Fibroblast of lung (primary cell): ENCODE measurements at places on chromosomes 2 and 18. TPM values are rescaled to one million over a fixed set of nuclear protein-coding genes. Genes with fewer than 3 reads are reported as not detected.

MREG gene
- total RNA-seq = 1.8 and 3.5 TPM in 2 replicates

CYTIP gene
- total RNA-seq = not detected in 2 replicates

TBR1 gene
- total RNA-seq = not detected in 2 replicates

CROCC2 gene
- total RNA-seq = 0.33 and 0.51 TPM in 2 replicates

TMEM17 gene
- total RNA-seq = 1.3 and 2.5 TPM in 2 replicates

GRCh38 chr2:163626208-163626607 is 109.6 kb downstream of the FIGN start:
- no peak for DNase-seq

DNA sequence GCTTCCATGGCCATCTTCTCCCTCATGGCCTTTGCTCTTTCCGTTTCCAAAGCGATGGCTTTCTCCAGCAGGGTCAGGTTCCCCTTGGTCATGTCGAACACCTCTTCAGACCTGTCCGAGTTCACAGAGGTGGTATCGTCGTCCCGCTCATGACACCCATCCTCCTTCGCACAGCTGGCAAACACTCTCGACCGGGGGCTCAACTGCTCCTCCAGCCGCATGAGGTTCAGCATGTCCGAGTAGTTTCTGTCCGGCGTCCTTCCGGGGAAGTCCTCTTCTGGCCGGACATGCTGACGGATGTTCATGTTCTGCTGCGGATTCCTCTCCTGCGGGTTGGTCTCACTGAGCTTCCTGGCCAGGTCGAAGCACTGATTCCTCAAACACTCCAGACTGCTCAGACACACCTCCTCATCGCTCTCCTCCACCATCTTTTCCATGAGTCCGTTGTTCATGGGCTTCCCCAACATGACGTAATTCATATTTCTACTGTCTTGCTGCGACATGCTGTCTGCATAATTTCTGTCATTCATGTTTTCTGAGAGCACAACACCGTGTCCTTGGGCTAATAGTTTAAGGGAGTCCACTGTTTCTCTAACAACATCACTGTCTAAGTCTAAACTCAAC is 178.2 kb upstream of the PXDN start:
- DNase-seq = no peak

- no peak for DNase-seq
Observed at GRCh38 chr2:38454081-38454480, 77.0 kb upstream of the ATL2 start.

DNA sequence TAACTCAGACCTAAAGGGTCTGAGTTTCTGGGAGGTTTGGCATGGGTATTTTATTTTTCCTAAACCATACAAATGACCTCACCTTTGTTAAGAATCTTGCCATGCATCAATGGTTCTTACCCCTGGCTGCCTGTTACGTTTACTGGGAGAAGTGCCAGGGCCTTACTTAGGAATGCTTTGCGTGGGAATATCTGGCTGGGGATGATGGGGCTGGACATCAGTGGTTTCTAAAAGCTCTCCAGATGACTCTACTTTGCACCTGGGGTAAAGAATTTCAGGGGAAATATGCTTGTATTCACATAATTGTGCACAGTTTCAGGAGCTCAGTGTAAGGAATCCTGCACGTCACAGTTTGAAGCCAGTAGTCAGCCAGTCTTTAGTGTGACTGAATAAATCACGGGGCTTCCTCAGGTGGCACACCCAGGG is 18.2 kb upstream of the DAW1 start:
- DNase-seq = peak; percentile 99

GRCh38 chr18:59821983-59822382 is 77.8 kb upstream of the PMAIP1 start:
- peak; percentile 45 for DNase-seq

DNA sequence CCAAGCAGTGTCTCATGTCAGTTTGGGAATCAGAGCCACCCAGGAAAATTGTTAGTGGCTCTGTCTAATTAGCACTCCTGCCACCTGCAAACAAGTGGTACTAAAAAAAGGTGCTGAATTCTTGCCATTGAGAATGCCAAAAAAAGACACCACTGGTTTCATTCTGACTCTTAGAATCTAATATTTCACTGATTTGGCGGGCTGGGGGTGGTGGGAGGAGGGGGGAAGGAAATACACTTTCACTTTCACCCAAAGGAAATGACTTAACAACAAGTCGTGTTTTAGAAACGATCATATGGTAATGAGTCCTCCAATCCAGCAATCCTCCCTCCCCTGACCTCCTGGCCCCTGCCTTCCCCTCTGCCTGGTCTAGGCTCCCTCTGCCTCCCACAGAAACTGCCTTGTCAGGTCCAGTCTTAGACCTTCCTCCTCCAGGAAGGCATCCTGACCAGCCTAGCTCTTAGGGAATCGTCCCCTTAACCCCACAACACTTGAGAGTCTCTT is 4.4 kb upstream of the KLHL29 start:
- DNase-seq = peak; percentile 38

DNA sequence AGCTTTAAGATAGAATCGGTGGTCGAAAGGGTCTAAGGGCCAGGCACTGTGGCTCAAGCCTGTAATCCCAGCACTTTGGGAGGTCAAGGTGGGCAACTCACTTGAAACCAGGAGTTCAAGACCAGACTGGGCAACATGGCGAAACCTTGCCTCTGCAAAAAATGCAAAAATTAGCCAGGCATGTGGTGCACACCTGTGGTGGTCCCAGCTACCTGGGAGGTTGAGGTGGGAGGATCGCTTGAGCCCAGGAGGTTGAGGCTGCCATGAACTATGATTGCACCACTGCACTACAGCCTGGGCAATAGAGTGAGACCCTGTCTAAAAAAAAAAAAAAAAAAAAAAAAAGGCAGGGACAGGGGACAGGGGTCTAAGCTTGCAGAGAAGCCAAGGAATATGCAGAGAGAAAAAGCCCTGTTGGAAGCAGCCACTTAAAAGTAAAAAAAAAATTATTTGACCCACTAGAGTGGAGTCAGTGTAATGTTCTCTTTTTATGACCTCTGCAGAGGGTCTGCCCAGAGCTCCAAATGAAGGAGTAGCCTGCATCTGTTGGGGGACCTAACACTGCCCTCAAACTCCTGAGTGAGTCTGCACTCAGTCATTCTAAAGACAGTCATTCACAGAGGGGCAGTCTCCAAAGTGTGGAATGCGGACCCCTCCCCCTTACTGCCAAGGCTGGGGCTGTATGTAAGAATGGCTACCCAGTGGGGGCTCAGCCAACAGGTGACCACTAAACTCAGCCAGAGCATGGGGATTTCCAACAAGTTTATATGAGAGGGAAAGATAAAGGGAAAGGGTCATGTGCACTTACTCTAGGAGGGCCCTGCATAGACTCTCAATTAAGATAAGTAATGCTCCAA is 118.5 kb upstream of the CDCA7 start:
- DNase-seq = no peak
